ENCODE measurements at places on chromosomes 2 and 18.

DNA sequence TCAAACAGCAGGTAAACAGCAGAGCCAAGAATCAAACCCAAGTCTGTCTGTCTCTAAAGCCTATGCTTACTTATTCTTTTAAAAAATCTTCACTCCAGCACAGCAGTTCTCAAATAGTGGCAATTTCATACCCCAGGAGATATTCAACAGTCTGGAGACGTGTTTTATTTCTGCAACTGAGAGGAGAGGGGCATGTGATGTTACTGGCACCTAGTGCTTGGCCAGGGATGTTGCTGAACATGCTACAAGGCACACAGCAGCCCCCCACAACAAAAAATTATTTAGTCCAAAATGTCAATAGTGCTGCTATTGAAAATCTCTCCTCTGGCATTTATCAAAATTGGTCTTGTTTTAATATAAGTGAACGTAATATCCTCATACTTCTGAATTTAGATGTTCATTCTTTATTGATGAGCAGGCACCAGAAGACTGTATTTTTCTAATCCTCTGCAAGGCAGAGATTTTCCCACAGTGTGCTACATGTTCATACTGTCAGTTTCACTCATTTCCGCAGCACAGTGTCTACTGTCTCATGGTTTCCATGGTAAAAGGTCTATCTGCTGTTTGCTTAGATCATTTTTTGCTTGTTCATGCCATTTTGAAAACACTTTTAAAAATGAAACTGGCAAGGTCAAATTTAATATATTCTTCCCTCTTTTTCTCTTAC lies 90.5 kb downstream of the LRATD1 start:
- no peak for DNase-seq

GRCh38 chr2:121132762-121133107 lies 152.3 kb downstream of the TFCP2L1 start:
- DNase-seq = no peak

- no peak for DNase-seq
Observed at GRCh38 chr18:43222501-43222900, 54.8 kb downstream of the SYT4 start.

DNA sequence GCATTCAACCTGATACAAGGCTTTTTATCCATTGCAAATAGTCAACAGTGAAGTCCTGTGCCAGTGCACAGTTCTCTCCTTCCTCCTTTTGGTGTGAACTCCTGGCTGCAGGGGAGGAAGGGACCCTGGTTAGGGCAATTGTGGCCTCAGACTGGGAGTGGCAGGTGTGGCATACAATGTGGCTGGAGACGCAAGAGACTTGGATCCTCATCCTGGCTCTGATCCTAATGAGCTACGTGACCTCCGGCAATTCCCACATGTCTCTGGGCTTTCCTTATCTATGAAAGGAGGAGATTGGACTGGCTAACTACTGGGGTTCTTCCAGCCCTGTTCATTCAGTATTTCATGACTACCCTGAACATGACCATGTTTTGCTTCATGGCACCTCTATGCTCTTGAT lies 10.5 kb upstream of the IL1A start:
- DNase-seq = no peak

GRCh38 chr2:69034845-69035244 lies 21.9 kb downstream of the ANTXR1 start:
- no peak for DNase-seq

DNA sequence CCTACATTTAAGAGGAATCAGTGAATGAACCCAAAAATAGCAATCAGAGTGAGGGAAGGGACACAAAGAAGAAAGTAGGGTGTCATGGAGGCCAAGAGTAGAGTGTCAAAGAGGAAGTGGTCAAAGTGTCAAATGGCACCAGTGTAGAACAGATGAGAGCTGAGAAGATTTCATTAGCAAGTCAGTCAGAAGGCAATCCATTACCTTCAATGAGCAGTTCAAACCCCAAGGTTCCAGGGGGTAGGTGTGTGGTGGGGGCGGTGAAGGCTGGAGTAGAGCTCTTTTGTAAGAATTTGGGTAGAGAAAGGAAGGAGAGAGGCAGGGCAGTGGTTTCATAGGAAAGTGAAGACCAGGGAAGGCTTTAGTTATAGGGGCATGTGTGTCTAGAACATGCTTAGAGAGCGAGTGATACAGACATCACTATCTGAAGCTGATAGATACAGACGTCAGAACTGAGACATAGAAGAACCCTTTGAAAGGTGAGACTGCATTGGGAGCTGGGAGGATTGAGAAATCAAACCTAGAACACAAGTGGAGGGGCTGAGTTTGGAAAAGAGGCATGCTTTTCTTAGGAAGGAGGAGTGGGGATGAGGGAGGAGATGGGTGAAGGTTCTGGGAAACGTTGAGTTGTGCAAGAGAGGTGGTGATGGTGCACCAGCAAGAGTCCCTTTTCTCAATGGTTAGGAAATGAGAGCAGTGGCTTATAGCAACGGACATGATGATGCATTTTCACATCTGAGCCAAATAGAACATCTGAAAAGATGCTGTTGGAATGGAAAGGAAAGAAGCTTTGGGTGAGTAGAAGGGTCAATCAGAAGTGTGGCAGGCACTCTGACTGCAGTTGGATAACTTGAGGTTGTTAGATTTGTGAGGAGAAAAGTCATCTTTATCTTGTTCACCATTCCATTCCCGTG lies 48.9 kb upstream of the IL1RL1 start:
- DNase-seq = no peak

DNA sequence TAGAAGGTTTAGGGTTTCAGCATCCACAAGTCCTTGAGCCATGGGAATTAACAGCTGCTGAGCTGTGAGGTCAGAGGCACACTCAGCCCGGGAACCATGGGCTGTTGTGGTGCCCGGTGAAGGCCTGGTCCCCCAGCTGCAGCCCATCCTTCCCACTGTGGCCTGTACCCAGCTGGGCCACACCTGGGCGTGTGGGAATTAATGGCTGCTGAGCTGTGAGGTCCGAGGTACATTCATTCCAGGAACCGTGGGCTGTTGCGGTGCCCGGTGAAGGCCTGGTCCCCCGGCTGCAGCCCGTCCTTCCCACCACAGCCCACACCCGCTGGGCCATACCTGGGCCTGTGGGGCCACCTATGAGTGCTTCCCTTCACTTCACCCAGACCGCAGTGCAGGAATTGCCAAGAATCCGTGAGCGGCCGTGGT lies 25.2 kb downstream of the TMEM18 start:
- DNase-seq = no peak

GRCh38 chr2:201255408-201256033 lies 4.8 kb upstream of the CASP8 start:
- DNase-seq = no peak

DNA sequence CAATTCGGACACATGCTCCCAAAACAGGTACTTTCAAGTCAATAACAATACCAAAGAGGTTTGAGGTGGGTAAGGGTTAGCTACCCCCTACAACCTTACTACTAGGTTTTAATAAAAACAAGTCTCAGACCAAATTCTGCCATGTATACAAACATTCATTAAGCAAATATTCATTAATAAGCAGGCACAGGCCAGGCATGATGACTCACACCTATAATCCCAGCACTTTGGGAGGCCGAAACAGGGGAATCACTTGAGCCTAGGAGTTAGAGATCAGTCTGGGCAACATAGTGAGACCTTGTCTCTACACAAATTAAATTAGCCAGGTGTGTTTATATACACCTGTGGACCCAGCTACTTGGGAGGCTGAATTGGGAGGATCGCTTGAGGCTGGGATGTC lies 11.7 kb upstream of the ELAC1 start:
- DNase-seq = no peak

DNA sequence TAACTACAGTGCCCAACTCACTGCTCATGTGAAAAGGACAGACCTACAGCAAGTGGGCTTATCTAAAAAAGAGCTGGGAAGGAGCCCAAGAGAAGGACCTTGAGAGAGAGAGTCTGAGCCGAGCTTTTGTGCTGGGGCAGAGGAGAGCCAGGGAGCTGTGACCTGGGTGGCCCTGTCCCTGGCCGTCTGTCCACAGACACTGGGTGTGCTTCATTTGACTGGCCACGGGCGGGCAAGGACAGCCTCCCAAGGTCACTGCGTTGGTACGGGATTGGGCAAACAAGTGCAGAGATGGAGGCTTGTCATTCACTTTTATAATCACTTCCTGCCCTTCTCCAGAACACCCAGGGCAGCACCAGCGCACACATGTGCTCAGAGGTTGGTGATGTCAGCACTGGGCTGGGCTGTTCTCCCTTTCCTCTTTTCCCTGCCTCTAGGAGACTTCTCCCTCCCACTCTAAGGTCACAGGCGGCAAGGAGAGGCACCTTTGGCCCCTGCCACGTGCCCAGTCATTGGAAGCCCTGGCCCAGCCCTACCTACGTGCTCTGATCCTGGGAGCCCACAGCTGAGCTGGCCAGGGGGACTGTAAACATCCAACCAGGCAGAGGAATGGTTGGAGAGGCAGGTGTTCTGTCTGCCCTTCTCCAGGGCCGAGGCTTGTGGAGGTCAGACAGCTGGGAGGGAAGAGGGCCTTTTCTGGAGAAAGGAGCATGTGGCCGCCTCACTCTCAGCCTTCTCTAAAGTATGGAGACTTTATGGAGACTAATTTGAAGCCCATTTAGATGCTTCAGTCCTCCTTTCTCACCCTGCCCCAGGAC lies 6.4 kb upstream of the PSD4 start:
- DNase-seq = no peak

DNA sequence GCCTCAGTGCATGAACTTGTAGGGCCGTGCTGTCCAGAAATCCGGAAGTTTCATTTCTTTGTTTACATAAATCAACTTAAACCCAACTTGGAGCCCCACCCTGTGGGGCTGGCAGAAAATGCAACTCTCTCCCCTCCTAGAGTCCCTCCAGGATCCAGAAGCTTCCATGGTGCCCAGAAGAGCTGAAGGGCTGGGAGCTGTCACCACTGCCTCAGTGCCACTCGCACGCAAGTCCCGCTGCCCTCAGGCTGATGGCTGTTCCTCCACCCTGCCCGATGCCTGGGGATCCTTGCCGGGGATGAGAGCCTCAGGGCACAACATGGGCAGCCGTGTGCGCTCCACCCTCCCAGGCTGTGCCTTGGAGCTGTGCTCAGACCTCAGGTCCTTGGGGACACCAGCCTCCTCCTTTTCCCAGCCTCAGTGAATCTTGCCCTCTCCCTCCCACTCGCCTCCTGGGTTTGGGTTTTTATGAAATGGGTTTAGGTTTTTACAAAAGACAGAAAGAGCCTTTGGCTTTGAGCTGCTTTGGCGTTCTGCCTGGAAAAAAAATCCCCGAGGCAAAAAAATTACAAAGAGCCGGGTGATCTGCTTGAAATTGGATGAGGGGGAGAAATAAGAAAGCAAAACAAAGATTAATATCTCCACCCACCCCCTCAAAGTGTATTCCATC lies 155.2 kb downstream of the TWIST2 start:
- DNase-seq = peak; percentile 62

GRCh38 chr2:27185331-27186026 lies 26.4 kb upstream of the ATRAID start:
- DNase-seq = peak; percentile 71

DNA sequence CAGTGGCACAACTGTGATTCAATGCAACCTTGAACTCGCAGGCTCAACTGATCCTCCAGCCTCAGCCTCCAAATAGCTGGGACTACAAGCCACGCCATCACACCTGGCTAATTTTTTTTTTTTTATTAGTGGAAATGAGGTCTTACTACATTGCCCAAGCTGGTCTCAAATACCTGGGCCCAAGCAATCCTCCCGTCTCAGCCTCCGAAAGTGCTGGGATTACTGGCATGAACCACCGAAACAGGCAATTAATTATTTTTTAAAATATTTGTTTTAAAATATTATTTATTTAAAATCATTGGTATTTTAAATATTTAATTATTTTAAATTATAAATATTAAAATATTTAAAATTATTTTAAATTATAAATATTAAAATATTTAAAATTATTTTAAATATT lies 24.5 kb downstream of the SRBD1 start:
- no peak for DNase-seq

GRCh38 chr18:11411048-11411447 lies 198.3 kb upstream of the SLC35G4 start:
- DNase-seq = peak; percentile 62

DNA sequence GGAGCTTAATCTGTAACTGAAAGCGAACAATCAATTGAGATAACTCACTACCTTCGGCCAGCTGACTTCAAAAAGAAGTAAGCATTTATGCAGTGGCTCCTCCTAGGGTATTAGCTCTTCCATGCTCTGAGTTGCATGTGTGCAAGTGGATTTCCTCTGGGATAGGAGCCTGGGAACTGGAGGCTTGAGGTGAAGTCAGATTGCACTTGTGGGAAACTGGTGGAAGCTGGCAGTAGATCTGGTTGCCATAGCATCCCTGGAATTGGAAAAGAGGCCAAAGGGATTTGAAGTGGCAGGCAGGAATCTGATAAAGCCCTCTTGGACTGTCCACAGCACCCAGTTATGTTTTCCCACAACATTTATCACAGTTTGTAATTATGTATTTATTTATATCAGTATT lies 50.6 kb upstream of the FMNL2 start:
- DNase-seq = no peak

DNA sequence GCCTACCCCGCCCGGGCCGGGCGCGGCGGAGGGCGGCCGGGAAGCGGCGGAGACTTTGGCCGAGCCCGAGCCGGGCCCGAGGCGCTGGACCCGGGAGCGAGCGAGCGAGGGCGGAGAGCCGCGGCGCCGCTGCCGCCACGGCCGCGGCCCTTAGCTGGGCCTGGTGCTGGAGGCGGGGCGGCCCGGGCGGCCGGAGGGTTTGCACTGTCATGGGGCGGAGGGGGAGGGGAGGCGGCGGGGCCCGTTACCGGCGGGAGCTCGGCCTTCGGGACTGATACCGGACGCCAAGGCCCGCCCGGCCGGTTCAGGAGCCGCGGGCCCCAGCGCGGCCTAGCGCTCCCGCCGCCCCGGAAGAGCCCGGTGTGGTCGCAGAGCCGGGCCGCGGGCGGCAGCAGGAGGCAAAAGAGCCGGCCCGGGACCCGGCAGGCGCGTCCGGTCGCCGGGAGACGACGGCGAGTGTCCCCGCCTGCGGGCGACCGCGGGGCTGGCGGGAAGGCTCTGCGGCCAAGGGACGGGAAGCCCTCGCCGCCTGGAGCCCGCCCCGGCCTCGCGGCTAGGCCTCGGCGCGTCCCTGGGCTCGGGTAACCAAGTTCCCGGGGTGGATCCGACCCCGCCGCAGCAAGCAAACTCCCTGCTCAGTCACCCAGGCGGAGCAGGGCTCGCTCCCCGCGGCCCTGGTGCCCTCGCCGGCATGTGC lies 697 bp downstream of the KCMF1 start:
- DNase-seq = no peak

DNA sequence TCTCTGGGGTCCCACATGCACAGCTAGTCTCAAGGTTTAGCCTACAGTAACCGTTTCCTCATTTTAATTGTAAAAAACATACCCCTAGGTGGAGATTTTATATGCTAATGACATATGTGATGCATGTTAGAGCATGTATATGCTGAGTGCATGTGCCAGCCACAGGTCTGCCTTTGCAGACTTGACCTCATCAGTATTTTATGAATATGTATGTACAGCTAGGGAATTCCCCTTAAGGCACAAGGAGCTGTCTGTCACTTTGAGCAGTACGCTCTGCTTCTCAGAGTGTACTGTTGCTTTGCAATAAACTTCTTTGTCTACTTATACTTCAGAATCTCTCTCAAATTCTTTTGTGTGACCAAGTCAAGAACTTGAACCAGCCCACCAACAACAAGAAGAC lies 131.2 kb upstream of the ERBB4 start:
- no peak for DNase-seq

- no peak for DNase-seq
Observed at GRCh38 chr18:25067275-25068025, 284.5 kb downstream of the ZNF521 start.

GRCh38 chr2:222427646-222428301 lies 3.4 kb downstream of the SGPP2 start:
- DNase-seq = no peak

GRCh38 chr2:43708178-43708577 lies 31.9 kb upstream of the C1GALT1C1L start:
- no peak for DNase-seq

Data from GM04504 (cell line).